Right cardiac atrium (tissue), 5 donors: ENCODE measurements at places on chromosomes 5 and 9.

GRCh38 chr5:95928724-95929253 is 32.9 kb downstream of the ELL2 start:
- no peak for DNase-seq

- no peak for DNase-seq
Measured at GRCh38 chr9:69951411-69951810, 92.2 kb upstream of the MAMDC2 start.

DNA sequence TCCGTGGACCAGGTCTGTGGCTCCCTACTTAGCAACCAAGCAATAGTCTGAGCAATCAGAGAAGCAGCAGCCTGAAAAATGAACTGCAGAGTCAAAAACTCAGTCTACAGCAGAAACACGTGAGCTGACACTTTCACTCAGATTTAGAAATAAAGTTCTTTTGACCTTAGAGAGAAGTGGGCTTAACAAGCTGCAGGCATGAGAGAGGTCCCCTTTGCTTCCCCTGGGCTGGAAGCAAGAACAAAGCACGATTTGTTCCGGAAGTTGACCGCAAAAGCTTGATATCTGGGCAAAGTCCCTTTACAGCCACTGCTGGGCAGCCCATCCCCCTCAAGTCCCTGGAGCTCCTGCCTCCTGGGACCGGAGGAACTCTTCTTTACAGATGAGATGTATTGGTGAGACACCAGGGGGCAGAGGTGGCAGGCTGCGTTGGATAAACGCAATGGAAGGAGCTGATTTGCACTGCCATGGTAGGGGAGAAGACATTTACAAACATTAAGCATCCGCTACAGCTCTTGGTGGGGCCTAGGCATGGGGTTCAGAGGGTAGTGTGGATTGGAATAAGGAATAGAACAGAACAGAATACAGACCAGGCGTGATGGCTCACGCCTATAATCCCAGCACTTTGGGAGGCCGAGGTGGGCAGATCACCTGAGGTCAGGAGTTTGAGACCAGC is 5.8 kb upstream of the SOWAHA start:
- no peak for DNase-seq

DNA sequence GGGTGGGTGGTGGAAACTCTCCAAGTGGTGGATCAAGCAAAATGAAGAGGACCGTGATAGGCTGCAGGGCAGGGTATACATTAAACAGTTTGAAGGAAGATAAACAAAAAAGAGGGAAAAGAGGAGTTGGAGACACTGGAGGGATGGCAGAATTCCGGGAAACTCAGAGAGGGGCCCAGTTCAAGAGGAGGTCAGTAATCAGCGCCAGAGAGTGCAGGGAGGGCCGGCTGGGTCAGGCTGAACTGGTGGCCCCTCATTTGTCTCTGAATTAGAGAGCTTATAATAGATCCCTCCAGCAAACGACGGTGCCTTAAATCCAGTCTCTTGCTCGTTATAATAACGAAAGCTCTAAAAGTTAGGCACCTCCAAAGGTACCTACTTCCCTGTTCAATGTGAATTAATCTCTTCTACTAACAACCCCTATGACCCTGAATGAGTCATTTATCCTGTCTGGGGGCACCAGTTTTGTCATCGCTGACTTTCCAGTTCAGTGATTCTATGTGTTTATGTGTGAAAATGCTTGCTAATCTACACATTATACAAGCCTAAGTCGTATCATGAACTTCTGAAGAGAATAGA is 2.4 kb upstream of the ZSWIM6 start:
- DNase-seq: no peak

DNA sequence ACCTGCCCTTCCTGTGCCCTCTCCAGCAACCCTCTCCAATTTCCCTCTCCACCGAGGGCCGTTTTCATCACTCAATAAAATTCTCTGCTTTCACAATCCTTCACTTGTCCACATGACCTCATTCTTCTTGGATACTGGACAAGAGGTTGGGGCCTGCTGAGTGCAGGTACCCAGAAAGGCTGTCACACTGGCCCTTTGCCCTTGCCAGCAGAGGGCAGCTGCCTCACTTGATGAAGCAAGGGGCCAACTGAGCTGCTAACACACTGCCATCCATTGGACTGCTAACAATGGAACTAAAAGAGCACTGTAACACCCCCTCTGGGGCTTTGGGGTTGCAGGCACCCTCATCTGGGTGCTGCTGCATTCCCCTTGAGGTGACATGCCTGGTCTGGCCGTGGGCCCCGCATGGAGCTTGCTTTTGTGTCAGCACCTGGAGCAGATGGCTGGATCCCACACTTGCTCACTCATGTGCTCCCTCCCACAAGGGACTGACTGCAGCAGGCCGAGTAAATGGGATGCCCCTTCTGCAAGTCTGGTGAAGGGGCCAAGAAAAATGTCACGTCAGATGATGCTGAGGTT is 308.1 kb upstream of the ADCY2 start:
- DNase-seq: no peak

DNA sequence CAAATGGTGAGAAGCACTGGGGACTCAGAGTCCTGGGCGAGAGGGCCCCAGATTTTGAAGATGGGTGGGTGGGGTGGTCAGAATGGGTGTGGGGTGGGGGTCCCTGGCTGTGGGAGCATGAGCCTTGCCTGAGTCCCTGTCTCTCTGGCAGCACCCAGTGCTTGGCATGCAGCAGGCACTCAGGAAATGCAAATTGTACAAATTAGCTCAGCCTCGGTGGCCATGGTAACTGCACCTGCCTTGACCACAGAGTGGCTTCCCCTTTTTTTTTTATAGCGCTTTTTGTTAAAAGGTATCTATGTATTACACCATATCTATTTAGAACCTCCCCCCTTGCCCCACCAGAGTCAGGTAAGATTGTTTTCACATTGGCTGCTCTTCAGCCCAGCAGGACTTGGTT is 19.2 kb upstream of the PITX1 start:
- DNase-seq: no peak

GRCh38 chr9:105241356-105242043 is 3.0 kb upstream of the SLC44A1 start:
- no peak for DNase-seq

DNA sequence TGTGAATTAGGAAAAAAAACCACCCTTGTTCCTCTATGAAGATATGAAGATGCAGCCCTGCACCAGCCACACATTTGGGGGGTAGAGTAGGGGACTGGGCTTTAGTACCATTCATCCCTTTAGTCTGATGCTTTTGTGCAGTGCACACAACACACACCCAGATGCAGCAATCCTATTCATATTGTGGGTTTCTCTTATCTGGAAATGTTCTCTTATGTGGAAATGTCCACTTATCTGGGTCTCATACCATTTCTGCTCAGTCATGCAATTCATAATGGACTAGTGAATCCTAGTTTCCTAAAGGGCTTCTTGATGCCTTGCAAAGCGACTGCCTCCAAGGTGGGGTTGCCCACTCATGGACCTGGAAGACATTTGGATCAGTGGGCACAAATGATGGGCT is 47.8 kb downstream of the C9orf152 start:
- no peak for DNase-seq

- DNase-seq: no peak
Measured at GRCh38 chr5:94691291-94691690, 72.8 kb downstream of the SLF1 start.

- no peak for DNase-seq
Measured at GRCh38 chr9:121921444-121921843, 171.7 kb downstream of the TTLL11 start.
